Right renal cortex interstitium (tissue), 3 donors: ENCODE measurements at places on chromosomes 2 and 18. TPM values are rescaled to one million over a fixed set of nuclear protein-coding genes. Genes with fewer than 3 reads are reported as not detected.

RNMT gene
- 59.4 TPM for polyA plus RNA-seq

FKBP1B gene
- polyA plus RNA-seq = 14.3 TPM

LYPD6 gene
- 18.2 TPM for polyA plus RNA-seq

NEU4 gene
- polyA plus RNA-seq = 1.8 TPM

AGXT gene
- not detected for polyA plus RNA-seq

SULT1C2 gene
- polyA plus RNA-seq = 42.7 TPM

RAB6C gene
- 0.64 TPM for polyA plus RNA-seq

HS1BP3 gene
- 20.2 TPM for polyA plus RNA-seq

MSTN gene
- 2.1 TPM for polyA plus RNA-seq

IL1R1 gene
- polyA plus RNA-seq = 29.6 TPM

PRKAG3 gene
- polyA plus RNA-seq = 0.07 TPM

GPR75 gene
- polyA plus RNA-seq = 1.7 TPM

DNA sequence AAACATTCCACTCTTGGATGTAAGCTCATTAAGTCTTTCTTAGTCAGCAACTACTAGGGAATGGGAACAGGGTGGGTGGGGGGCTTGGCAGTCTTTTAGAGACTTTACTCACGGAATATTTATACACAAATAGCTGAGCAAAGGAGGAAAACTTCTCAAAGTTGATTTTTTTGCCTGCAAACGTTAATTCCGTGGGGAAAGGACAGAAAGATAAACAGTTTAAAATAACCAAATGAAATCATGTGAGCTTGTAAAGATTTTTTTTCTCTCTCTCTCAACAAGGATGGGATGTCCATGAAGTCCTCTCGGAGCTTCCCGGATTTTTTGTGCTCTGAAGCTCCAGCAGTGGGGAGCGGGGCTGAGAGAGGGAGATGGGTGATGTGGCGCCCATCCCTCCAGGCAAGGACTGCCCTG lies 32.2 kb upstream of the MAT2A start:
- DNase-seq = no peak

DNA sequence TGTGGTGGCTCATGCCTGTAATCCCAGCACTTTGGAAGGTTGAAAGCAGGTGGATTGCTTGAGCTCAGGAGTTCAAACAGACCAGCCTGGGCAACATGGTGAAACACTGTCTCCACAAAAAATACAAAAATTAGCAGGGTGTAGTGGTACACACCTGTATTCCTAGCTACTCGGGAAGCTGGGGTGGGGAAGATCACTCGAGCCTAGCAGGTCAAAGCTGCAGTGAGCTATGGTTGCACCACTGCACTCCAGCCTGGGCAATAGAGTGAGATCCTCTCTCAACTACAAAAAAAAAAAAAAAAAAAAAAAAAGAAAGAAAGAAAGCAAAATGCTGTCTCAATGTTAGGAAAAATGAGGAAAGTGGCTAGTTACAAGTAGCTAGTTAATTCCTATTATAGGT lies 56.8 kb downstream of the TRIP12 start:
- no peak for DNase-seq

DNA sequence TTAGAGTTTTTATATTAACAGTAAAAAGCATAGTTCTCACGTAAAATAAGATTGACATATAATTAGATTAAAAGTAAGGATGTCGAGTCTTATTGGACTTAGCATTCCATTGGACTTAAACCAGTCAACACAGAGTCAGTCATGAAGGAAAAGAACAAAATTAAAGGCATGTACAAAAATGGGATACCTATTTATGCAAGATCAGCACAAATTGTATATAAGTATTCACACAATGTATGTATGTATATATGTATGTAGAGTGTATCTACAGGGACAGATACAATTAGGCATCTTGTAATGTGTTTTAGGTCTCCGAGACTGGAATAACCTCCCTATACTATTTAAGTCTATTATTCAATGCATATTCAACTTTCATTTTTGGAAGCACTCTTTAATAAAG lies 419.1 kb downstream of the PARD3B start:
- no peak for DNase-seq

- no peak for DNase-seq
Observed at GRCh38 chr2:55848096-55848495, 75.5 kb downstream of the EFEMP1 start.

- DNase-seq = no peak
Observed at GRCh38 chr2:230660294-230661060, 52.2 kb upstream of the CAB39 start.

- DNase-seq = no peak
Observed at GRCh38 chr18:21359746-21360145, 117.7 kb downstream of the GREB1L start.

- DNase-seq = no peak
Observed at GRCh38 chr2:100050685-100051084, 91.7 kb downstream of the AFF3 start.

- no peak for DNase-seq
Observed at GRCh38 chr2:104793966-104794365, 59.9 kb upstream of the POU3F3 start.

- no peak for DNase-seq
Observed at GRCh38 chr2:32805104-32806095, 141.4 kb upstream of the LTBP1 start.

- DNase-seq = no peak
Observed at GRCh38 chr2:66427300-66427699, 7.6 kb upstream of the MEIS1 start.

GRCh38 chr2:222380456-222380855 lies 43.9 kb upstream of the SGPP2 start:
- DNase-seq = no peak

DNA sequence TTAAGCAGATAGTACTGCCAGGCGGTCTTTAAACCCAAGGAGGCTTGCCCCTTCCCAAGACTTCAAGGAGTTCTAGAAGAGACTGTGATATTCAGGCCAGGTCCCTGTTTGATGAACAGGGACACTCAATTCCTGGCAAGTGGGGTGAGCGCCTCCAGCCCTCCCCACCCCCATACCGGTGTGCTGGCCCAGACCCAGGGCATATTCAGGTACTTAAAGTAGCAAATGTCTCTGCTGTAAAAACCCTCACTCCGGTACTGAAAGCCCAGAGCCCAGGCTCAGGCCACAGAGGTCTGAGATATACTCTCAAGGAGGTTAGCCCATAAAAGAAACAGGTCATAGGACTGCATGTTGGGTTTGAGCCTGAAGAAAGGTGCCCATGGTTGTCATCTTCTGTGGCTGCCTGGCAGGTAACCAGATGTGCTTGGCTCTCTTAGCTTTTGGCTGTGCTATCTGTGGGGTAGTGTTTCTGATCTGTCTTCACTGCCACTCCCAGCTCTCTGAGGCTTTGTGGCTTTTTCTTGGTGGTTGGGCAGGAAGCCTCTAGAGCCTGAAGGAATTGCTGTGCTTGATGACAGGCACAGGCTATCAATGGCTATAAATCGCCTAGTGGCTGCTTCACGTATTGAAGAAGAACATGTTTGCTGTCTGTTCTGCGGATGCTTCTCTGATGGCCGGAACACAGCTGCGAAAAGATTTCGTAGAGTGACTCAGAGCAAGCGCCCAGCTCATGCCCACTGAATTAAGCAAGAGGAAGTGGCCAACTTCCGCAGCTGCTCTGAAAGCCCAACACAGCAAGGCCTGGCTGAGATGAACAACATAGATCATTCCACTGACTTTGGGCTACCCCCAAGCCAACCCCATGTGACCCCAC lies 63.3 kb upstream of the ALPP start:
- DNase-seq = no peak

DNA sequence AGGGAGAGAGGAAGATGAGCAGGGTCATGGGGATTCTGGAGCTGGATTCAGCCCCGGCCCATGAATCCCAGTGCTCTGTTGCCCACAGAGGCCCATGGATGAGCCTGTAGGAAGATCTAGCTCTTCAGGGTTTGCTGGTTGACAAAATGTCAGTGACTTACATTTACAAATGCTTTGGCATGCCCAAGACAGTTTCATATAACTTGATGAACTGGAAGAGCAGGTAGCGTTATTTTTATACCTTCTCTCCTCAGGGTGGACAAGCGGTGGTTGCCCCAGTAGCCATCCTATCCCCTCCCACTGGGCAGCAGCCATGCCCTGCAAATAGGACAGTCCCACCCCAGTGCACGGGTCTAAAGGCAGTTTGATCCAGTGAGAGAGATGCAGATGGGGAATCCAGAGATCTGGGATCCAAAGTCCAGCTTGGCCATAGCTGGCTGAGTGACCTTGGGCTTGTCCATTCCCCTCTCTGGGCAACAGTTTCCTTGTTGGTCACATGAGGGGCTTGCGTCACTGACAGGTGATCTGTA lies 21.5 kb upstream of the KCNK3 start:
- DNase-seq = no peak

GRCh38 chr2:235542733-235543127 lies 48.9 kb downstream of the AGAP1 start:
- no peak for DNase-seq

- no peak for DNase-seq
Observed at GRCh38 chr18:49865401-49865800, 52.1 kb upstream of the ACAA2 start.

- no peak for DNase-seq
Observed at GRCh38 chr18:76827205-76828200, 5.1 kb downstream of the ZNF236 start.

DNA sequence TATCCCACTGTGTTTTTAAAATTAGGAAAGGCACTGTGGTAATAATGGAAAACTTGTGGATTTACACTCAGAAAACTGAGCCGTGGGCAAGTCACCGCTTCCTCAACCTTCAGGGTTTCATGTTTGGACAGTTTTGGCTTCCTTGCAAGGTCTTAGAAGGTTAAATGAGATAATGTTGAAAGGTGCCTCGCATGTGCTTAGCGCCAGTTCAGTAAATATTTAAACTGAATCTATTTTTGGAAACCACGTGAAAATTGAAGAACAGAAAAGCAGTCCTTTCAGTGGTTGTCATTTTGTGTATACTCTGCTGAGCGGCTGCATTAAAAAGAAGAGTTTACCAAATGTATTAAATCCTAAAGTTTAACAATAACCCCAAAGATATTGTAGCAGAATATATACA lies 15.2 kb upstream of the AGAP1 start:
- no peak for DNase-seq

DNA sequence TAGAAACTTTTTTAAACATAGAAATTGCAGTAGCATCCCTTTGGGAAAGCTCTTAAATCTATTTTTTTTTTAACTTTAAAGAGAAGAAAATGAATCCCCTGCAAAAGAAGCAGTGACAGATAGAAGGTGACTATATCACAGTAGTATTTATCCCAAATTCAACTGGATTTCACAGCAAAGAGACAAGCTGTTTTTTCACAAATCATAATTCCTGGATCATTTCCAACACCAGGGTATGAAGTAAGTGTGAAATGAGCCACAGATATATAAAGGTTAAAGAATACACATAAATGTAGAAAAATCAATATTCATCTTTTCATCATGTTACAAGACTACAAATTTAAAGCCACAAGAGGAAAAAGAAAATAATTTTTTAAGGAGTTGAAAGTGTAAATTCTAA lies 1404.9 kb upstream of the NXPH2 start:
- no peak for DNase-seq

GRCh38 chr2:120737340-120738101 lies 1.9 kb downstream of the GLI2 start:
- DNase-seq = no peak

DNA sequence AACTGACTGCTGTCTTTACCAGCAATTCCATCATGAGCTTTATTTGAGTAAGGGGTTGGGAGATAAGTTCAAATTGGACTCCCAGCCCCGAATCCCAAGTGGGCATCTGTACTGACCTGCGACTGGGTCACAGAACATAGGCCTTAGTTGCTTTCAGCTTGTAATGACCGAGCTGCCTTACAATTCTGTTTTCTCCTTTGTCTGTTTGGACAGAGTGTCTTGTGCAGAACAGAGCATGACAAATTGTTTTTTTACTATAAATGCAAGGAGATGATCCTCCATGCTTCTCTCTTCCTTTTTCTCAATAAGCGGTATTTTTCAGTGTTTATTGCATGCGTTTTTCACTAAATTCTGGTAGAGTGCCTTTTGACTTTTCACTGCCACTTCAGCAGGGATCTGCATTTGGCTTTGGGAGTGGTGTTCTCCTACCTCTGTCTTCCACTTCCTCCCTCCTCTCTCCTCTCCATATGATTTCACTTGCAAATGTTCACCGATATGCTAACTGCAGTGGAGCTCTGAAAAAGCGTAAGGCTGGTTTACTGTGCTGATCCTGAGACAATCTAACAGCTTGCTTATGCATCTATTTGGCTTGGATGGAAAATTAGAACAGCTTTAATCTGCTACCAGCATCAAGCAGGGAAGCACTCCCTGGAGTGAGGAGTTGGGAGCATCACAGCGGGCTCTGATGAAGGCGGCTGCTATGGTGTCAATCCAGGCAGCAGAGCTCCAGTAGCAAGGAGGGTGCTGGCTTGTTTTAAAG lies 158.8 kb upstream of the SMIM21 start:
- no peak for DNase-seq

- DNase-seq = no peak
Observed at GRCh38 chr18:4734021-4734420, 278.9 kb upstream of the DLGAP1 start.

- no peak for DNase-seq
Observed at GRCh38 chr2:177673602-177674595, 281.3 kb downstream of the AGPS start.

DNA sequence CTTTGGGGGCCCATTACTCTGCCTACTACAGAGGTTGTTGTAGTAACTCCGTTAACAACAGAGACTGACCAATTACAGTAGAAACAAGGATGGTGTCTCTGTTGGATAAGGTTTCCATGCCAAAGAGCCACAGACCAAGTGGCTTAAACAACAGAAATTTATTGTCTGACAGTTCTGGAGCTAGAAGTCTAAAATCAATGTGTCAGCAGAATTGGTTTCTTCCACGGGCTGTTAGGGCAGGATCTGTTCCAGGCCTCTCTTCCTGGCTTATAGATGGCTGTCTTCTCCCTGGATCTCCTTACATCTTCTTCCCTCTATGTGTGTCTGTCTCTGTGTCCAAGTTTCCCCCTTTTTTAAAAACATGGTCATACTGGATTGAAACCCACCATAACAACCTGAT lies 135.3 kb downstream of the AKAIN1 start:
- no peak for DNase-seq

DNA sequence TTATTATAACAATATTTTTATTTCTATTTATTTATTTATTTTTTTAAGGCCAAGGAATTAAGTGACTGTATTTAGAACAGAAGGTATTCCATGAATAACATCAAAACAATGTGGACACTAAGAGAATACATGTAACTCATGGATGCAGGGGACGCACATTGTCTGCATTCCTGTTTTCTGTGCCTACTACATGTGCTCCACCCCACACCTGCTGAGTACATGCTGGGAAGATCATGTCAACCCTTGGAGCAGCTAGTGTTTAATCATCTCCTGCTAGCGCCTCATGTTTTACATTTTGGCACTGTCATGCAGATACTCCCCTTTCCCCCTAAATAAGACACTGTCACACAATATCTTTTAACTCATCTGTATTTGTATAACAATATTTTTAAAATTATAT lies 29.3 kb downstream of the DPYSL5 start:
- no peak for DNase-seq

- DNase-seq = no peak
Observed at GRCh38 chr2:64819361-64819760, 165.6 kb upstream of the SERTAD2 start.
